Activated naive CD4-positive, alpha-beta T cell treated with anti-CD3 and anti-CD28 coated beads, Interleukin-2, amount 10 ng/mL, durations not matched to agents 7 days and 5 days (primary cell): ENCODE measurements at places on chromosomes 4 and X.

DNA sequence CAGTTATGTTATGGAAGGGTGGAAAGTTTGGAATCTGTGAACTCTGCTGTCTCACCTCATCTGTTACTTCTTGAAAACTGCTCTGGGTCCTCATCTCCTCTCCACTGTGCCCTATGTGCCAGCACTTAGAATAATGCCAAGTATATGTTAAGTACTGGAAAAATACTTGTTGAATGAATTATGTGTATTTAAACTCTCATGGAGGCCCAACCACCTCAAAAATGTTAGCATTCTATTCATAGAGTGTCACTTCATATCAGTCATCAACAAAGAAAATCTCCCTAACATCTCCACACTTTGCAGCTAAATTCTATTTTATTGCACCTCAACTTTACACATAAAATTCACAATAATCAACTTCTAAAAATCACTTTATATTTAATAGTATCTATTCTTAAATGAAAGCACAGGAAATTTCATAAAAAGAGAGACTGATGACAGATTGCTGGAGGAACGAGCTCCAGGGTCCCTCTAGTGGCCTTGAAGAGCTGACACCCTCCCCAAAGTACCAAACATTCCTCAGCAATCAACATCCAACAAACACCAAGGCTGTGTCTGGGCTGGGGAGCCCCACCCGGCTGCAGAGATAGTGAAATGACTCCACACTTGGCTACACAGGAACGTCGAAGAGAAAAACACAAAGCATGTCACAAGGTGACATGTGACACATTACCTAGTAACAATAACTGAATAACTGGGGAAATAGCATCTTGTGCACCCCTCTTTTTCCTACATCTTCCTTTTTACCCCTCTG lies 45.8 kb downstream of the SLC39A8 start:
- no peaks in the 10 kb centered on the region for H3K4me1 ChIP-seq
- H3K36me3 ChIP-seq: peaks cover 35% of the 10 kb centered on the region
- no peak overlapping the region for H3K4me3 ChIP-seq
- H3K27ac ChIP-seq: no peak overlapping the region
- no peak for DNase-seq

- DNase-seq: no peak
- peaks cover 4% of the 10 kb centered on the region for H3K27me3 ChIP-seq
- no peak overlapping the region for H3K4me3 ChIP-seq
- no peaks in the 10 kb centered on the region for H3K36me3 ChIP-seq
- no peak overlapping the region for H3K27ac ChIP-seq
- no peaks in the 10 kb centered on the region for H3K4me1 ChIP-seq
Measured at GRCh38 chr4:120731561-120731960, 191.0 kb downstream of the PRDM5 start.

DNA sequence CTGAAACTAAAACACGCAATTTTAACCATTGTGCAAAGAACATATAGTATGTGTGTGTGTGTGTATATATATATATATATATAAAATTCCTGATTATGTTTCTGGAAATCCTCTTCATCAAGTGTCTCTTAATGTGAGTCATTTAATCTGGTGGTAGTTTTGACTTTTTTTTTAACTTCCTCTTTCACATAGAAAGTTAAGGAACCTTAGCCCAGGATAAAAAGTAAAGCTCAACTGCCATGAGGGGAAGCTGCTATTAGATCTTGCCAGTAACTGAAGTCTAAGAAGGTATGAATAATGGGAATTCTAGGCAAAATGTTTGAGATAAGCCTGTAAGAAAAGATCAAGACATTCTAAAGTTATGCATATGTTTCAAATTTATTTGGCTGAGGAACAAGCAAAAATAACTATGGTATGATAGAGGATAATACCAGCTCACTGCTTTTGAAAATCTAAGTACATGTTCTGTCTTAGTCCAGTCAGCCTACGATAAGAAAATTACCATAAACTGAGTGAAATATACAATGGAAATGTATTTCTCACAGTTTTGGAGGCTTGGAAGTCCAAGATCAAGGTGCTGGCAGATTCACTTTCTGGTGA lies 757.0 kb downstream of the TRAM1L1 start:
- H3K27me3 ChIP-seq: no peaks in the 10 kb centered on the region
- no peak overlapping the region for H3K4me3 ChIP-seq
- no peak overlapping the region for H3K27ac ChIP-seq
- DNase-seq: no peak
- H3K36me3 ChIP-seq: no peaks in the 10 kb centered on the region

DNA sequence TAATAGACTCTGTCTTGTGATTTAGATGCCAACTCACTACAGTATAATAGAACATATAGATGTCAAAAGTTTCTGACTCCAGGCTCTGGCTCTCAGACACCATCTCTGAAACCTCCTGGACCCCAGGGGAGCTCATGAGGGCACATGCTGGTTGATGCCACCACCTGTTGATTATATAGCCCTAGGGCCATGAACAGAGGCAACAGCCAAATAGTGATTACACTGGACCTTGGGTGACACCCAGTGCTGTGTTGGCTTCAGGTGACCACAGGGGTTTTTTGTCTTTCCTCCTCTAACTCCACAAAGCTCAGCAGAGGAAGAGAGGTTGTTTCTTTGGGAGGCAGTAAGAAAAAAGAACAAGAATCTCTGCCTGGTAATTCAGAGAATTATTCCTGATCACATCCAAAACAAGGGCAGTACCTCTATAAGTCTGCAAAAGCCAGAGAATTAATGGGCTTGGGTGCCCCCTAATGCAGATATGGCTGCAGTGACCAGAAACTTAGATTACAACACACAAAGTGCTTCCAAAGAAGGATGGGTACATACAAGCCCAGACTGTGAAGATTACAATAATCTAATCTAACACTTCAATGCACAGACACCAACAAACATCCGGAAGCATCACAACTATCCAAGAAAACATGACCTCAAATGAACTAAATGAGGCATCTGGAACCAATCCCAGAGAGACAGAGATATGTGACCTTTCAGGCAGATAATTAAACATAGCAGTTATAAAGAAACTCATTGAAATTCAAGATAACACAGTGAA lies 1920.6 kb downstream of the ARAP2 start:
- H3K36me3 ChIP-seq: no peaks in the 10 kb centered on the region
- no peak for DNase-seq
- H3K4me3 ChIP-seq: no peak overlapping the region
- H3K27me3 ChIP-seq: no peaks in the 10 kb centered on the region
- no peaks in the 10 kb centered on the region for H3K4me1 ChIP-seq

- peaks cover 3% of the 10 kb centered on the region for H3K27me3 ChIP-seq
- H3K36me3 ChIP-seq: peaks cover 24% of the 10 kb centered on the region
- no peak overlapping the region for H3K27ac ChIP-seq
- H3K4me1 ChIP-seq: peaks cover 30% of the 10 kb centered on the region
- peak; percentile 11 for DNase-seq
- no peak overlapping the region for H3K4me3 ChIP-seq
Measured at GRCh38 chr4:3527101-3527913, 4.9 kb downstream of the LRPAP1 start.

DNA sequence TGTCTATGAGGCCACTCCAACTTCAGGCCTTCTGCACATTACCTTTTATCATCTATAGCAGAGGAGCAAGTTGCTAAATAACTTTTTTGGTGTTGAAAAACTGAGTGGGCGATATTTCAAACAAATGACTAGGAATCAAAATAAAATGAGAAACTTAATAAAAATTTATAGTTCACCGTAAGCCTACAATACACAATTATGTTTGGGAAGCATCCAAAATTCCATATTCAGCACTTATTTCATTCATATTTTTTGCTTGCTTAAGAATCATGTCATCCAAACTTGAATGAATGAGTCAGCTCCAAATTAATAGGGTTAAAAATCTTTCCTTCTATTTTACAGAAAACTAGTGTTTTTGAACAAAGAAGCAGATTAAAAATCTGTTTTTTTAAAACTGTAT lies 119.1 kb downstream of the SH3RF1 start:
- DNase-seq: no peak
- no peaks in the 10 kb centered on the region for H3K27me3 ChIP-seq
- no peak overlapping the region for H3K4me3 ChIP-seq
- no peaks in the 10 kb centered on the region for H3K36me3 ChIP-seq

DNA sequence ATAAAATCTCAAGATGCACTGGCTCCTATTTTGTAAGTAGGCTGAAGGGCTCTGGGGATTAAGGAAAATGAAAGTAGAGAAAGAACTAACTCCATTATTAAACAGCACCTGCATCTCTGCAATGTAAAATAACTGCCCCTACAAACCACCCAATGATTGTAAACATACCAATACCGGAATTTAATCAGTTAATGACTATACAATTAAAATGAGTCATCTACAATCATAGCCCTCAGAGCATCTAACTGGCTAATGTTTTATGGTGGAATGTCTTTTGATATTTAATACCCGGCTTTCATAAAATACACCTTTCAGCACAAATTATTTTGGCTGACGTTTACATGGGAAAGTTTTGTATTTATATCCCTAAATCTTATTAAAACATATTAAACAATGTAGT lies 142.3 kb downstream of the PAPSS1 start:
- H3K27ac ChIP-seq: no peak overlapping the region
- no peaks in the 10 kb centered on the region for H3K36me3 ChIP-seq

DNA sequence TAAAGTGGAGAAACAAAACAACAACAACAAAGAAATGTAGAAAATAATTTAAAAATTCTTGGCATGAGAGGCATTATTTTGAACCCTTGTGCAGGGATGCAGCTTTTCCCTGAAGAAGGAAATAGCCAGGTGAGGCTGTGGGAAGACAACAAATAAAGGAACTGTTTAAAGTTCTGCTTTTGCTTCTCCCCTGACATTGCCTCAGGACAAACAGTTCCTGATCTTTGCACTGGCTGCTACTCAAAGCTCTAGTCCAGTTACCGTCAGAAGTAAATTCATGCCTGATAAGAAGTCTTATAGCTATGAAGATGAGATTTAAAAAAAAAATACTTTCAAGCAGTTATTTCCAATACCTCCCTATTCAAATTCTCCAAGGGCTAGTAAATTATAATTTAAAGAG lies 233.8 kb downstream of the IL15 start:
- DNase-seq: no peak
- H3K27me3 ChIP-seq: peaks cover 3% of the 10 kb centered on the region
- H3K36me3 ChIP-seq: no peaks in the 10 kb centered on the region

- no peak overlapping the region for H3K4me3 ChIP-seq
- H3K27me3 ChIP-seq: no peaks in the 10 kb centered on the region
- no peaks in the 10 kb centered on the region for H3K36me3 ChIP-seq
- no peak overlapping the region for H3K27ac ChIP-seq
- DNase-seq: no peak
- H3K4me1 ChIP-seq: no peaks in the 10 kb centered on the region
Measured at GRCh38 chr4:62901101-62901500, 1508.1 kb downstream of the TECRL start.

GRCh38 chr4:177964693-177965168 lies 522.5 kb upstream of the AGA start:
- H3K4me1 ChIP-seq: no peaks in the 10 kb centered on the region
- no peak overlapping the region for H3K4me3 ChIP-seq
- no peak overlapping the region for H3K27ac ChIP-seq
- DNase-seq: no peak
- no peaks in the 10 kb centered on the region for H3K27me3 ChIP-seq

- H3K27me3 ChIP-seq: no peaks in the 10 kb centered on the region
- peaks cover 9% of the 10 kb centered on the region for H3K4me1 ChIP-seq
- DNase-seq: no peak
- H3K4me3 ChIP-seq: no peak overlapping the region
Measured at GRCh38 chr4:37953156-37953555, 7.0 kb upstream of the PTTG2 start.

DNA sequence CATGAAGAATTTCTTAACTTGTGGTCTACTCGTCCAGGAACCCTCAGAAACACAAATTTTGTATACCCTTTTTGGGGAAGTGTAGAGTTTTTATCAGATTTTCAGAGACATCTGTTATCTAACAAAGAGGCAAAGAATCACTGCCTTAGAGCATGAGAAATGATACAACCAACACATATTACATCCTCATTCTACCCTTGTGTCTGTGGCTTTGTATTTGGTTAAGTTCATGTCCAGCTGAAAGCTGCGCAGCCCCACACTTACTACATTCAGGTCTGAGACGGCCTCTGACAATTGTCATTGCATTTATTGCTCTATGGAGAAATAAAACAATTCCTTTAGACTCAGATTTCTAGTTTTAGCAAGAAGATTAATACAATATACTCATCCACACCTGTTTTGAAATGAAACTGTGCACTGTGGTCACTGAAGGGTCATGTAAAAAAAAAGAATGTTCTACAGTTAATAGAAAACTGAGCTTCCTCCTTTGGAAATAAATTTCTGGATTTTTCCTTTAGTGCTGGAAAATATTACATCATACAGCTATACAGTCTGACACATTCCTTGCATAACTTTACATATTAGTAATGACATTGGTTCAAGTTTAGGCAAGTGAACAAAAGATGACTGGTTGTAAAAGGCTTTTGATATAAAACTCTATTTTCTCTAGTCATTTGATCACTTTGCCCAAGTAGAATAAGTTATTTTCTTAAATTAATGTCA lies 39.8 kb downstream of the GLRB start:
- H3K36me3 ChIP-seq: no peaks in the 10 kb centered on the region
- no peak for DNase-seq
- H3K27ac ChIP-seq: no peak overlapping the region
- H3K4me1 ChIP-seq: no peaks in the 10 kb centered on the region
- H3K27me3 ChIP-seq: no peaks in the 10 kb centered on the region
- H3K4me3 ChIP-seq: no peak overlapping the region

- no peaks in the 10 kb centered on the region for H3K27me3 ChIP-seq
- H3K36me3 ChIP-seq: no peaks in the 10 kb centered on the region
- H3K4me1 ChIP-seq: no peaks in the 10 kb centered on the region
- H3K4me3 ChIP-seq: no peak overlapping the region
Measured at GRCh38 chr4:173046818-173047217, 121.8 kb upstream of the GALNT7 start.

DNA sequence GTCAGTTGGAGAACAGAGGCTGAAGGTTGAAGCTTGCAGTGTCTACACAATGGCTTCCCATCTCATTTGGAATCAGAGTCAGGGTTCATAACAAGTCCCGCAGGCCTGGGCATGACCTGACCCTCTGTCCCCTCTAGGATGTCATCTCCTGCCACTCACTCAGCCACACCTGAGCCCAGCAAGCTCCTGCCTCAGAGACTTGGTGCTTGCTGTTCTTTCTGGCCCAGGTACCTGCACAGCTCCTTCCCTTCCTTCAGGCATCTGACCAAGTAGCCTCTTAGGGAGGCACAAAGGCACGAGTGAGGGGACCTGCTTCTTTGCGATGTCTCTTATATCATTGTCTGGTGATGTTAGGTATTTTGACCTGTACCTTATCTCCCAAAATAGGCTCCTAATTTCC lies 9.0 kb downstream of the ZBTB49 start:
- no peak overlapping the region for H3K4me3 ChIP-seq
- H3K4me1 ChIP-seq: no peaks in the 10 kb centered on the region
- peaks cover 16% of the 10 kb centered on the region for H3K36me3 ChIP-seq
- no peak overlapping the region for H3K27ac ChIP-seq

DNA sequence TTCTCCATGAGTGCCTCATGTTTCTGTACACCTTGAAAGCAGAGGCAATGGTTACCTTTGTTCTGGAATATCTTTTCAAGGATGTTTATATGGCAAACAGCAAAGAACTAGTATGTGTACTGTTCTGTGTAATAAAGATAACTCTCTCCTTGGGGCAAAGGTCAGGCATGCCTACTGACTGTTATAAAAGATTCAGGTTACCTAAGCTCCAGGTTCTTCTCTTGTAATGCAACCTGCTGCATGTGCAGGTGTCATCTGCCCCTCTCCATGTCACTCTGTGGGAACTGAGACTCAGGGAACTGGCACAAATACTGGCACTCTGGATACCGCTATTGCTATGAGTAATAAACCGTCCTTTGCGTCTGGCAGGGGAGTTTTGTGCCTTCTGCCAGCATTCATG lies 5.4 kb upstream of the TRPC3 start:
- H3K27ac ChIP-seq: no peak overlapping the region
- H3K4me3 ChIP-seq: no peak overlapping the region
- DNase-seq: no peak
